ENCODE measurements at places on chromosomes 1 and 21.

DNA sequence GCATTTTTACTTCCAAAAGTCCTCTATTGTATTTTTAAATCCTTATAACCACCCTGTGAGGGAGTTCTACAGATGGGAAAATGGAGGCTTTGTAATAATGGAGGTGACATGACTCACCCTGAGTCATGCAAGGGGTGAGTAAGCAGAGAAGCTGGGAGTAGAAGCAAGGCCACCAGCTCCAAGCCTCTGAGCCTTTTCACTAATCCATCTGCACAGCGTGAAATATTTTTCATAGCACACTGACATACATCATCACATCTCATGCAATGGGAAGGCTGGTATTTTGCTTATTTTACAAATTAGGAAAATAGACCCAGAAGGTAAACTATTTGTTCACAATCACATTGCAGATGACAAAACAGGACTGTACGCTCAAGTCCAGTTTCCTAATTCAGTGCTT, 96.9 kb downstream of the KCNH1 start:
- DNase-seq = peak; percentile 25

GRCh38 chr1:236103646-236104218, 38.6 kb upstream of the GPR137B start:
- DNase-seq = peak; percentile 76

- DNase-seq = no peak
Observed at GRCh38 chr1:15625056-15625917, 8.0 kb downstream of the DDI2 start.

DNA sequence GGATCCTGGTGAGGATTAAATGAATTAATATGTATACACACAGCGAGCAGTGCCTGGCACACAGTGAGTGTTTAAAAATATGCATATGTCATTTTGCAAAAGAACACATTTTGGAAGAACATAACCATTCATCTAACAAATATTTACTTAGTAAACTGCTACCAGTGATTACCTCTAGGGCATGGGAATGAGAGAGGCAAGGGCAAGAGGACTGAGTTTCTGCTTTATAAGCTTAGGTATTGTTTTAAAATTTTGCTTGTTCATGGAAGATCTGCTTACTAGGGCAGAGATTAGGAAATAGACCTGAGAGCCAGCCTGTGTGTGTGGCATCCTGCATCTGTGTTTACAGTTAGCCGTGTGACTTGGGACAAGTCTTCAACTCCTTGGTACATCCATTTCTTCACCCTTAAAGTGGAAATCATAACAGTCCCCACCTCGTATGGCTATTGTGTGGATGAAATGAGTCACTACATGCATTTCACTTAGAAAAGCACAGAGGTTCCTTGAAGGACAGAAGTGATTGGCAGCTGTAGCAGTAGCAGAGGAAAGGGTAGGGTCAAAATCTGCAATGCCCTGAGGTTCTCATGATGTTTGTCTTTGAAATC, 198.5 kb upstream of the FMN2 start:
- no peak for DNase-seq

DNA sequence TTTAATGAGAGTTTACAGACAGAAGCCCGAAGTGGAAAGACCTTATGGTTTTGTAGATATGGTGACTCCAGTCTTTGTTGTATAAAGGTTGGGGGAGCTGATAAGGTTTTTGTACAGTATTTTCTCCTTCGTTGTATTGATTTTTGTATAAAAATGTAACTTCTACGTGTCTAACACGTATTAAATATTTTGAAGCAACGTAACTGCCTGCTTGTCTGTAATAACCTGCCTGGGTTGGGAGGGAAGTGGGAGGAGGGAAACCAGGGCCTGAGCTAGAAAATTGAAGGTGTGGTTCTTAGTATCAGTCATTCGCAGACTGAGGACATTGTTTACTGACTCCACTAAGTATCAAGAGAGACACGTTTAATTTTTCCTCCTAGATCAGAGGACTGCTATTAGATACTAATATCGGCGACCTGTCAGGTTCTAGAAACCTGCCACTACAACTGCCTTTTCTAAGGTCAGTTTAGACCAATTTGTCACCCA, 2.2 kb downstream of the IER5 start:
- DNase-seq = no peak

GRCh38 chr21:45965084-45965809, 16.3 kb upstream of the COL6A1 start:
- no peak for DNase-seq

DNA sequence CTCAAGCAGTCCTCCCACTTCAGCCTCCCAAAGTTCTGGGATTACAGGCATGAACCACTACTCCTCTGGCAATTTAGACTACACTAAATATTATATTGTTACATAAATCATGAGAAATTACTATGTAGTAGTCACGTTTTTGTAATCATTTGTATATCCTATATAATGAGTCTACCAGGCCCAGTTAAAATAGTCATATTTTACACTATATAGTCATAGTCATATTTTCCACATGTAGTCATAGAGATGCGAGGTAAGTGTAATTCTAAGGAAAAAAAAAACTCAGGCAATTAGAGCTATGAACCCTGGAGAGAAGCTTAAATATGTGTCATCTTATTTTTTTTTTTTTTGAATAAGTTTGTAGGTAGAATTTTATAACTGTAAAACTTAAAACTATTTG, 90.0 kb downstream of the FNBP1L start:
- DNase-seq = no peak

DNA sequence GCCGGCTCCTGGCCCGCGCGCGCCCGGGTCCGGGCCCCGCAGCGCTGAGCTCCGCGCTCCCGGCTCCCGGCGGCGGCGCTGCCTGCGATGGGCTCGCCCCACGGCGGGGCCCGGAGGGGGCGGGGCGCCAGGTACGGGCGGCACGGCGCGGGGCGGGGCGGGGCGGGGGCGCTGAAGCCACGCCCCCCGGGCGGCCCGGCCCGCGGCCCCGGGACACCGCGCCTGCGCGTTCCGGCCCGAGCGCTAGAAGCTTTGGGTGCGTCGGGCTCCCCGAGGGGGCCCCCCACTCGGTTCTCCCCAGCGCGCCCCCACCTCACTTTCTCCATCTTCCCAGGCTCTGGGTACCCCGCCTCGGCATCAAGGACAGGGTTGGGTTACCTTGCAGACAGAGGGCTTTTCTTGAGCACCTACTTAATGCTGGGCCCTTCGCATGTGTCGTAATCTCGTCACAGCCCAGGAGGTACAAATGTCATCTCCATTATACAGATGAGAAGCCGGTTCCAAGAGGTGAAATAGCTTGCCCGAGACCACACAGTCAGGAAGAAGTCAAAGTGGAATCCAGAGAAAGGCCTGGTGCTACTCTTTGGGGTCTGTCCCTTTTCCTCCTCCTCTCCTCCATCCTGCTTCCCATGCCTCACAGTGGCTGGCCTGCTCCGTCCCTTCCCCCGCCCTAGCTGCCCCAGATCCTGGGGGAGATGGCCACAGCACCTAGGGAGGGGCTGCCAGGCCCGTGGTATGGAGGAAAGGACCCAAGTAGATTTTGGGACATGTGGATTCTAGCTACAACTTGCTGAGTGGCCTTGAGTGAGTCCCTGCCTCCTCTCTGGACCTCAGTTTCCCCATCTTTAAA, 46.5 kb downstream of the RAP1GAP start:
- peak; percentile 69 for DNase-seq

DNA sequence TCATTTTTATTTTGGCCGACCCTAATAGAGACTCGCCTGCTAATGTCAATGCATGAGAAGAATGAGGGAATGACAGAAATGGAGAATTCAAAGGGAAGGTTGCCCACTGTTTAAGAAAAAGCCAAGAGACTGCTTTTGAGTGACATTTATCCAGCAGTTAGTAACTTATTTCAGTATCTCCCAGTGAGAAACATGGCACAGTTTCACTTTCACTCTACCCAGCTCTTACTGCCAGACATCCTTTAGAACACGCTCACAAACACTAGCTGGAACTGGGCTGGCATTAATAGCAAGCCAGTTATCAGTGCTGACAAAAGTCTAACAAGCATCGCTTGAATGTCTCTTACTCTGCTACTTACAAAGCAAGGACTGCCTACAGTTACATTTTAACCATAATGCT, 8.5 kb downstream of the GGPS1 start:
- peak; percentile 27 for DNase-seq

DNA sequence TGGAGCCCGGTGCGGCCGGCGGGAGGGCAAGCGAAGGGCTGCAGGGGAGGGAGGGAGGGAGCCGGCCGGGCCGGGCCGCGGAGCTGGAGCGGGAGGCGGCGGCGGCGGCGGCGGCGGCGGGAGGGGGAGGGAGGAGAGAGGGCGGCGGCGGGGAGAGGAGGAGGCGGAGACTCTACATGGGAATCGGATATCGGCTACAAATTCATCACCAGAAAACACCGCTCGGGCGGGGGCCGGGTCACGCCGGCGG, at the start of gene AKT3:
AKT3 (minus strand) TSS at position 42 of the 250 bp plus-strand sequence. CDS start 7,073 bp downstream, outside the sequence.
- DNase-seq = peak; percentile 84

- peak; percentile 61 for DNase-seq
Observed at GRCh38 chr1:228940926-228941325, 205.6 kb downstream of the RHOU start.

DNA sequence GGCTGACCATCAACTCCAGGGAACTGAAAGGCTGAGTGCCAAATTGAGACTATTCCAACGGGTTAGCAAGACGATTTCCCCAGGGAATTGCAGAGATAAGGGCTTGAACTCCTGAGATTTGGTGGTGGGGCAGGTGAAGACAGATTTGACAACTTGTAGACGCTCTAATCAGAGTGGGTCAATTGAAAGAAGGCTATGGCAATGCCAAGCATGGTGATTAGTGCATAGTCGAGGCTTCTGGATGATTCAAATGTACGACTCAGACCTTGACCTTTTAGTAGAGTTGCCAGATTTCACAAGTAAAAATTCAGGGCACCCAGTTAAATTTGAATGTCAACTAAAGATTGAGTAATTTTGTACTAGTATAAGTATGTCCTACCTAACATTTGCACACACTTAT, 302.1 kb upstream of the SPAG17 start:
- no peak for DNase-seq

GRCh38 chr1:203291201-203292096, 13.9 kb upstream of the BTG2 start:
- peak; percentile 68 for DNase-seq

GRCh38 chr21:15029077-15029476, 35.7 kb downstream of the NRIP1 start:
- peak; percentile 44 for DNase-seq

GRCh38 chr1:185144233-185144632, 12.5 kb downstream of the TRMT1L start:
- no peak for DNase-seq

- DNase-seq = no peak
Observed at GRCh38 chr1:235156265-235156664, 4.8 kb downstream of the RBM34 start.

GRCh38 chr21:30340714-30341573, 3.5 kb upstream of the KRTAP27-1 start:
- peak; percentile 36 for DNase-seq

- DNase-seq = no peak
Observed at GRCh38 chr1:39283858-39284257, 79.4 kb downstream of the MACF1 start.

GRCh38 chr21:38861056-38861455, 55.3 kb downstream of the ETS2 start:
- DNase-seq = no peak

DNA sequence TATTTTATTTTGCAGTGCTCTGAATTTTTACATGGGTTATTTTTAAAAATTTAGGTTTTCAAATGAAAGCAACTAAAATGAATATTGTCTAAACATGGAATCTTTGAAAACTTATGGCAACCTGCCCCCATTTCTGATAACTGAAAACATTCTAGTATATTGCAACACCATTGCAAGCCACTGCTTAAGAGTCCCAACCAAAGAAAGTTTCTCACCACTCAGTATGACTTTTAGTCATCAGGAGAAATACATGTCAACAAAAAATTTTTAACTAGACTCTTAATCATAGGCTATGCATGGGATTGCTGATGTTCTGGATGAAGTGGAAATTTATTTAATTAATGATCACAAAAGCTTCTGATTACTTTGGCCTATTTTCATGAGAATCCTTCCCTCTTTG, 112.1 kb downstream of the TNFSF18 start:
- peak; percentile 47 for DNase-seq

DNA sequence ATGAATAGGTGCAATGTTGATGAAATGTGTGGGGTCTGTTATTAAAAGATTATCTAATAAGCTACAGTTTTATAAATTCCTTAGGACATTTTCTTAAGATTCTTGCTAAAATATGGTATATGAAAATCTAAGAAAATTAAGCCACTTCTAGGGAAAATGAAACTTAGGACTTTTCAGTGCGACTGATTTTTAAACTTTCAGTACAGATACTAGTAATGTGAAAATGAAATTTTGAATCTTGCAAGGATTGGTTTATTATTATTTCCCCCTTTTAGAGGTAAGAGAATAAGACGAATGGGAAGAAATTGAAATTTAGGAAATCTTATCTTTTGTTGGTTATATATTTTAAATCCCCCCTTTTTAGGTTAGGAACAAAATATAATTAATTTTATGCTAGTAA, 16.4 kb downstream of the CAPZA1 start:
- peak; percentile 28 for DNase-seq

DNA sequence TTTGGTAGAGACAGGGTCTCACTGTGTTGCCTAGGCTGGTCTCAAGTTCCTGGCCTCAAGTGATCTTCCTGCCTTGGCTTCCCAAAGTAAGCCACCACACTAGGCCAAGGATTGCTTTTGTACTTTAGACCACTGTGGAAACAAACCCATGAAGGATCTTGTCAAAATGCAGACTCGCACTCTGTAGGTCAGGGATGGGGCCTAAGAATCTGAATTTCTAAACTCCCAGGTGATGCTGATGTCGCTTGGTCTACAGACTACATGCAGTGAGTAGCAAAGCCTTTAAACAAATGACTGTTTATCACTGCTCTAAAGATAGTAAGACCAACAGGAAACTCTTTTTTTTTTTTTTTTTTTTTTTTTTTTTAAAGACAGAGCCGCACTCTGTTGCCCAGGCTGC, 54.1 kb upstream of the MUTYH start:
- peak; percentile 38 for DNase-seq

DNA sequence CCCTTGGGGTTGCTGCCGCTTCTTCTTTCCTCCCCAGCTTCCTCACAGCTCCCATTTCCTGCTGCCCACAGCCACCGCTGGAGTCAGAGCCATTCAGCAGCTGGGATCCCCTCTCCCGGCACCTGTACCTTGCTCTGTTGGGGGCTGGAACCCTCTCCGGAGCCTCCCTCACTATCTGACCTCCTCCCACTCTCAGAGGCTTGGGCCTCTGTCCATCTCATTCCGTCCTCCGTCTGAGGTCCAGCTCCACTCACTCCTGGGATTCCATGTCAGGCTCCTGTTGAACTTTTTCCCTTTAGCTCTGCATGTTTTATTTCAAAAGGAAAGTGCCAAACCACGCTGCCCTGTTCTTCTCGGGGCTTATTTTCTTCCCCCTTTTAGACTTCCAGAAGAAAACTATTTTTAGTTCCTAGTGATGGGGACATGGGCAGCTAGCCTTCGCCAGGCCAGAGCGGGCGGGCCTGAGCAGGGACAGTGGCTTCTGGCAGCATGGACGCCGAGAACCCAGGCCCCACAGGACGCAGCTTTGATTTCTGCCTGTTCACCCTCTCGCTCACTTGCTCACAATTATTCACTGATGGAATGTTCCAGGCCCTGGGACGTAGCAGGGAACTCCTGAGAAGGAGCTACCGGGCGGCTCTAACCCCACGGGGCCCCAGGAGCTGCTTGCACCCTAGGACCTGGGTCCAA, 79.2 kb downstream of the ARHGEF10L start:
- DNase-seq = peak; percentile 41

All from suppressor macrophage treated with lipopolysaccharide for 1 hour (primary cell).